ENCODE measurements at places on chromosomes 1 and 21.

DNA sequence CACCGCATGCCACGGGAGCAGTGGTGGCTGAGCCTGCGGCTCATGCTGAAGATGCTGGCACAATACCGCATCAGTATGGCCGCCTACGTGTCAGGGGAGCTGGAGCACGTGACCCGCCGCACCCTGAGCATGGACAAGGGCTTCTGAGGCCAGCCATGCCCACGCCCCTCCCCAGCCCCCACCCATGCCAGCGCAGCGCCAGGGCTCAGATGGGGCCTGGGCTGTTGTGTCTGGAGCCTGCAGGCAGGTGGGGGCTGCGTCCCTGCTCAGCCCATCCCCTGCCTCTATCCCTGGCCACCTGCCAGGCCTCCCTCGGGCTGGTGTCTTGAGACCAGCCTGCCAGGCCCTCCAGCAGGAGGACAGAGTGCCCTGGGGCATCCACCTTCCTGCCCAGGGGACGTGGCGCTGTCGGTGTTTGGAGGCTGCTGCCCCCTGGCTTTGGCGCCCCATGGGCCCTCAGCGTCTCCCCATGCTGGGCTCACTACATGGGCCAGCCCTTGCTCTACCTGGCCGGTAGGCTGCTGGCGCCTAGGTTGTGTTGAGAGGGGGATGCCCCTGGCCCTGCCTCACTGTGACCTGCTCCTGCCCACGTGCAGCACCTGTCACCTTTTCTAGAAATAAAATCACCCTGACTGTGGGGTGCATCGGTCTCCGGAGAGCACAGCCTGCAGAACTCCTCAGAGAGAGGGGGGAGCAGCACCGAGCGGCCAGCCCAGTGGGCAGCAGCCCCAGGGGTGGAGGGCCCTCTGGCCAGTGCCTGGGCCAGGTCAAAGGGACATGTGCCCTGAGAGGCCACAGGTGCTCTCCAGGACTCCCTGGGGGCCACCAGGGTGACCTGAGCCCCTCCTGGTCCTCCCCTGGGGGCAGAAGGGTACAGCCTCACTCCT, 12.2 kb downstream of the CFAP410 start:
- no peak for DNase-seq

GRCh38 chr1:165907256-165907857, 79.9 kb downstream of the UCK2 start:
- DNase-seq = peak; percentile 70

- DNase-seq = no peak
Measured at GRCh38 chr21:40752125-40752524, 94.8 kb downstream of the DSCAM start.

GRCh38 chr1:164480285-164480907, 78.6 kb upstream of the PBX1 start:
- no peak for DNase-seq

DNA sequence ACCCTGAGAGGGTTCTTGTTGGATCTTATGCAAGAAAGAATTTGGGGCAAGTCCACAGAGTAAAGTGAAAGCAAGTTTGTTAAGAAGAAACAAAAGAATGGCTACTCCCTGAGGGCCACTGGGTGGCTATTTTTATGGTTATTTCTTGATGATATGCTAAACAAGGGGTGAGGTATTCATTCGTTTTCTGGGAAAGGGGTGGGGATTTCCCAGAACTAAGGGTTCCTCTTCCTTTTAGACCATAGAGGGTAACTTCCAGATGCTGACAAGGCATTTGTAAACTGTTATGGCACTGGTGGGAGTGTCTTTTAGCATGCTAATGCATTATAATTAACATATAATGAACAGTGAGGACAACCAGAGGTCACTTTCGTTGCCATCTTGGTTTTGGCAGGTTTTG, 18.2 kb upstream of the IFI6 start:
- DNase-seq = no peak

GRCh38 chr1:80453775-80454174, 1347.0 kb upstream of the ADGRL2 start:
- no peak for DNase-seq

GRCh38 chr1:115430441-115431158, 92.6 kb upstream of the NGF start:
- DNase-seq = peak; percentile 89

DNA sequence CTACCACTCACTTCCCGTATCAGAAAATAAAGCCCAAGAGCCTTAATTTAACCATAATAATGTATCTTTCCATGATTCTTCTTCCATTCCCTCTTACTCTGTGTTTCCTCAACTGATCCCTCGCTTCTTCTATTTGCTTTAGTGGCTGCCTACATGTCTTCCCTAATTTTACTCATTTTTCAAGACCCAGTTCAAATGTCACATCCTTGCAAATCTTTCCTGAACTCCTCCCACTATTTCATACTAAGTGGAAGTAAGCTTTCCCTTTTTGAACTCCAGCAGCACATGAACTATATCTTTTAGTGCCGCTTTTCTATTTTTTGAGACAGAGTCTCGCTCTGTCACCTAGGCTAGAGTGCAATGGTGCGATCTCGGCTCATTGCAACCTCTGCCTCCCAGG, 3.8 kb upstream of the NFYC start:
- no peak for DNase-seq

DNA sequence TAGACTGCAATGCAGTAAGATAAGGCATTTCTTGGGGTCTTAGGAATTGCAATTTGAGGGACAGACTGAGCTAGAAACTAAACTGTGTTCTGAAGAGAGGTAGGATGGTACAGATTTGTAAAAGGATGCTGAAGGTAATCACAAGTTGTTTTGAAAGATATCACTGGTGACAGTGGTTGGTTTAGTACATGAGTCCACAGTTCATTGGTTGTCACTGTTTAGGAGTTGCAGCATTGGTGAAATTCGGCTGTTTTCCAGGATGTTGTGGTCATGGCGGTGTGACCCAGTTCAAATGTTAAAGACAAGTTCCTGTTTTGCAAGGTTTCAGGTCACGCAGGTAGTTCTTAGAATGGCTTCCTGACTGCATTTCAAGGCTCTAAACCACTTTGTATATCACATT, 292.8 kb upstream of the B3GALT2 start:
- DNase-seq = no peak

DNA sequence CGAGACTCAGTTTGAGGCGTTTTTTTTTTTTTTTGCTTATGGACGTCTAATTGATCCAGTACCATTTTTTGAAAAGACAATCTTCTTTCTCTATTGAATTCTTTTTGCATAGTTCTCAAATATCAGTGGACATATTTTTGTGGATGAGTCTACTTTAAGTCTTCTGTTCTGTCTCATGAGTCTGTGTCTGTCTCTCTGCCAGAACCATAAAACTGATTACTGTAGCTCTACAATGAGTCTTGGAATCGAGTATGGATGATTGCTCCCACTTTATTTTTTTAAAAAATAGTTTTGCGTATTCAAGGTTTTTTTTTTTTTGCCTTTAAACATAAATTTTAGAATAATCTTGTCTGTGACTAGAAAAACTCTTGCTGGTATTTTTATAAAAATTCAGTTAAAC, 323.5 kb downstream of the ZNF326 start:
- no peak for DNase-seq

DNA sequence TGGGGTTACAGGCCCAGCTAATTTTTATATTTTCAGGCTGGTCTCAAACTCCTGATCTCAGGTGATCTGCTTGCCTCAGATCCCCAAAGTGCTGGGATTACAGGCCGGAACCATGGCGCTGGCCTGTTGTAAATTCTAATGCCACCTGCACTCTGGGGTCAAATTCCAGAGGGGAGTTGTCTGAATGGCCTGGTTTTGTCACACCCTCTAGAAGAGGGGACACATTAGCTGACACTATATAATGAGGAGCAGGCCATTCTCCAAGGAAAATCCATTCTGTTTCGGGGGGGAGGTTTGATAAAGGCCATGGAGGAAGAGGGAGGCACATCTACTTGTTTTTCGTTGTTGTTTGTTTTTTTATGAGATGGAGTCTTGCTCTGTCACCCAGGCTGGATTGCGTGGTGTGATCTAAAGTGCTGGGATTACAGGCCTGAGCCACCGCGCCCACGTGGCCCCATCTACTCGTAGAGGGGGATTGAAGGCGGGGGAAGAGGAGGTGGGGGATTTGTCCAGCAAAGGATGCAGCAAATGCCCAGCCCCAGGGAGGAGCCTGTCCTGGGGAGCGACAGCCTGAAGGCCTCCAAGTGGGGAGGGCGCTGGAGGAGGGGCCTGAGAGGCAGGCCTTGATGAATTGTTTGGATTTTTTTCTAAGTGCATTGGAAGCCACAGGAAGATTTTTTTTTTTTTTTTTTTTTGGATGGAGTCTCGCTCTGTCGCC, 78.4 kb upstream of the SLC45A1 start:
- peak; percentile 63 for DNase-seq

GRCh38 chr1:27591622-27592021, 12.3 kb downstream of the AHDC1 start:
- peak; percentile 52 for DNase-seq

DNA sequence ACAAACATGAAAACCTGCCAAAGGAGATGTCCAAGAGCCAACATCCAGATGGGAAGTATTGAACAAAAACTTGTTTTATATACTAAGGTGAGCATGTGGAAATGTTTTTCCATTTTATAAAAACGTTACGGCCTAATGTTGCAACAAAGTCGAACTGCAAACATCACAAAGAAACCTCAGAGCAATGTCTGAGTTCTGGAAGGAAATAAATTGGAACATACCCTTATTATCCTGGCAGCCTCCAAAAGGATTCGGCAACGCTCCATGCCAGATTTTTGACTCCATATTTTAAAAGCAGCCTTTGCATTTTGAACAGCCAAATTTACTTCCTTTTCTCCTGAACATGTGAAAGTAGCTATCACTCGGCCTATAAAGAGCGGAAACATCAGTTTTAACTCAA, 3.3 kb downstream of the ALDH9A1 start:
- DNase-seq = no peak

DNA sequence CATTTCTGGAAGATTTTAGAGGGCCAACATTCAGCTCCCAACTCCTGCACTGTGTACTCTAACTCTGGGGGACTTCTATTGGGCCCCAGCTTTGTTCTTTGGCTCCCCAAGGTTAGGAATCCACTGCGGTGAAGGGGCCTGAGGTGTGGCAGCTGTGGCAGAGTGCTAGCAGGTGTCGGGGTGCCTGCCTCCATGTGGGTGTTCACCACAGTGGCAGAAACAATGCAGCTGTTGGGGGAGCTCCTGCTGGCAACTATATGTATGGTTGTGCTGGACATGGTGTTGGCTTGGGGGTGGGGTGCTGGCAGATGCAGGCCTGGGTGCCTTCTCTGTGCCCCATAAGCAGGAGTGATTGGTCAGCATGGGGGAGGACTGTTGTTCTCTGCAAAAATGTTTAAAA, 95.5 kb downstream of the ST6GALNAC3 start:
- no peak for DNase-seq

- peak; percentile 14 for DNase-seq
Measured at GRCh38 chr1:218869276-218869675, 304.4 kb upstream of the LYPLAL1 start.

DNA sequence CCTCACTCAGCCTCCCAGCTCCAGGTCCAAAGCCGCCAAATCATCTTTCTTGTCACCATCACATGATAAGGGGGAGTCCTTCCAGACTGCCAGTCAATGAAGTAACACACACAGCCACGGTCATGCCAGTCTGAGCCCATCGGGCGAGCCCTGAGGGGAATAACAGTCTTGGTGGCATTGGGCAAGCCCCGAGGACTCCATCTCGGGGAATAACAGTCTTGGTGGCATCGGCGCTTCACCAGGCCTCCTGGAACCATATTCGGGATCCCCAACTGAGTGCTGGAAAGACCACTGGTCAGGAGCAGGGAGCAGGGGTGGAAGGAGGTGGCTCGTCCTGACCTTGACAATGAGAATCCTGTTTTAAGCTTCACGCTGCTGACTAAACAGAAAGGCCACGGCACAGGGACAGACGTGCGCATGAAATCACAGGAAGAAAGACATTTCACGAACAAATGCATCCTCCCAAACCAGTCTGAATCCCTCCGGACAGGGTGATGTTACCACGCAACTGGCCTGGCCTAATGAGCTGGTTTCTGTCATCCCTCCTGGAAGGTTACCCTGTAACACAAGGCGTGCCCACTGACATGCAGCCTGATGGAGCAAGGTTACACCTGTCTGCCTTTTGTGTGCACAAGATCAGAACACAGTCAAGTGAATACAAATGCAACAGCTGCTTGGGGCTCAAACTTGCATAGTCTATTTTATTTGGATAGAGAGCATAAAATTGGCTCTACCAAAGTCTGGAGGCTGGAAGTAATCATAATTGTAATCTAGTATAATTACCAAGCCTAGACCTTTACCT, 517.4 kb downstream of the KIF26B start:
- DNase-seq = no peak

- DNase-seq = no peak
Measured at GRCh38 chr1:180860535-180860934, 52.2 kb upstream of the KIAA1614 start.

DNA sequence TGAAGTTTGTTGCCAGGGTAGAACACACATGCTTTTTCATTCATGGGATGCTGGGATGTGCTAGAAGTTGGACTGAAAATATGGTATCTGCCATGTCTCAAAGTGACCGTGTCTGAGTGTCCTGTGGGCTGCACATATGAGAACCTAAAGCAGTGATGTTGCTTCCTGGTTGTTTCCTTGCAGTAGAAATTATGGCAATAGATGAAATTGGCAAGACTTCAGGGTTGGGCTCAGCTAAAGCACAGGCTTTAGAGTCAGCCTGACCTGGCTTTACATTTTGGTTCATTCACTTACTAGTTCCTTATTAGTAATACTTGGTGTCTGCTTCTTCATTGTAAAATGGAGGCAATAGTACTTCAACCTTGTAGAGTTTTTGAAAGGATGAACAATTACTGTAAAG, 2.2 kb downstream of the LAMC2 start:
- DNase-seq = no peak

DNA sequence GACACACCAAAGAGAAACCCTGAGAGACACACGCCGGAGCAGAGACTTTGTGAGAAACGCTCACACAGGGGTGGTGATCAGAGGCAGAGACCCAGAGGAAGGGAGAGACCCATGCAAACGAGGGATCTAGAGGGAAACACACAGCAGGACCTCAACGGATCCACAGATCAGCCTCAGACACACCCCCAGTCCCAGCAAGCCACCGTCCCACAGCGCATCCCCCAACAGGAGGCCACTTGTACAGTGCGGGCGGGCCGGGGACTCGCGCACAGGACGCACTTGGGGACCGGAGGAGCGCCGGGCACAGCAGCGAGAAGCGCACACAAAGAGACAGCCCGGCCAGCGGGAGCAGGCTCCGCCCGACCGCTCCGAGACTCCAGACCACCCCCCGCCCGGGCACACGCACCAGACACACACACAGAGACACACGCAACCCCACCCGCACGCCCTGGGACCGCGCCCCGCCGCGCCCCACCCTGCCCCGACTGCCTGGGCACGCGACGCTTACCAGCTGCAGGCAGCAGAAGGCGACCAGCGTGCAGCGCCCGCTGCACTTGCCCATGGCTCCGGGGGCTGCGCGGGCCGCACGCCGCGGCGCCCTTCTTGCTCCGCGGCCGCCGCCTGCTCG, 587 bp downstream of the NKAIN1 start:
- no peak for DNase-seq

DNA sequence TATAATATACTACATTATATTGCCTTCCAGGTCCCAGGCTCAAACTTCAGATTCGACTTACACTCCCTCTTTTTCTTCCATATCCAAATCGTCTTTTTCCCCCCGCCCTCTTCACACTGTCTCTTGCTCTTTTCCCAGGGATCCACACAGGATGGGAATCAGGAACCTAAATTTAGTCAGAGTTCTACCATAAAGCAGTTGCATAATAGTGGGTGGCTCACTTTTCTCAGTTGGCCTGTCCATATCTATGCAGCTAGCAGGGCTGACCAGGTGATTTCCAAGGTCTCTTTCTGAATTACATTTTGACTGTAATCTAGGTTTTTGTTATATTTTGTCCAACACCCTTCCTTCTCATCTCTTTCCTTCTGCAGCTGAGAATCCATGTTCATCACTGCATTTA, 7.7 kb upstream of the BCAS2 start:
- DNase-seq = no peak

GRCh38 chr1:68120136-68120791, 69.8 kb upstream of the DIRAS3 start:
- DNase-seq = peak; percentile 80
